ENCODE measurements at places on chromosomes 5 and 9. TPM values are rescaled to one million over a fixed set of nuclear protein-coding genes. Genes with fewer than 3 reads are reported as not detected.

ZFP2 gene
- 0.35 TPM for total RNA-seq

C5orf58 gene
- total RNA-seq, result not detected

SH3TC2 gene
- 1.8 TPM for total RNA-seq

STKLD1 gene
- total RNA-seq, result not detected

SPINK1 gene
- not detected for total RNA-seq

CBY3 gene
- total RNA-seq, result not detected

NIPAL4 gene
- total RNA-seq, result 0.32 TPM

SPATA6L gene
- total RNA-seq, result not detected

HRCT1 gene
- 3.2 TPM for total RNA-seq

ROR2 gene
- 0.10 TPM for total RNA-seq

CYLC2 gene
- not detected for total RNA-seq

PRDM9 gene
- not detected for total RNA-seq

FGD3 gene
- total RNA-seq, result 1.1 TPM

BARHL1 gene
- not detected for total RNA-seq

TAF1L gene
- total RNA-seq, result not detected

DNA sequence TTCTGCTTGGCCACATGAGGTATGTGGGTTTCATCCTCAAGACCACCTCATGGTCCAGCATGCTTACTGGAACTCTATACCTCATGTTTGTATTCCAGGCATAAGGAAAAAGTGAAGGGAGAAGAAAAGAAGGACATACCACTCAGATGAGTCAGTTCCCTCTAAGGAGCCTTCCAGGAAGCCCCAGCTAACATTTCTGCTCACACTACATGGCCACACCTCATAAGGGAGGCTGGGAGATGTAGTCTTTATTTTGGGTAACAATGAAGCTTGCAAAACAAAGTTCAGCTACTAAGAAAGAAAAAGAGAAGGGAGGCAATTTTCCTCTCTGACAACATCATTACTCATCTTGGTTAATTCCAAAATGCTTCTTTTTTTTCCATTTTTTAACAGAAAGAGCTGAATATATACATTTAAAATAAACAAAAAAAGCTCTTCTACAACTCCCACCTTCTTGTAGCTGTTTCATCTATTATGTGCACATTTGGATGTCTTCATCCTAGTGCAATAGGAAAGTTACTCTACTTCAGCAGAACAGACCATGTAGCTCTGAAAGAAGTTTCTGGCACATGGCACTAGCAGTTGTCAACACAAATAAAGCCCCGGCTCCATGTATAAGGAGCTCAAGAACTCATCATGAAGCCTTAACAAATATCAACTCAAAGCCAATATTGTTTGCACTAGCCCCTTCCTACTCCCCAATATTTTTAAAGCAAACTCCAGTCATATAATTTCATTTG is 123.6 kb upstream of the CCDC112 start:
- no peak for DNase-seq

GRCh38 chr5:123476731-123477130 is 35.2 kb upstream of the CSNK1G3 start:
- DNase-seq, result no peak

DNA sequence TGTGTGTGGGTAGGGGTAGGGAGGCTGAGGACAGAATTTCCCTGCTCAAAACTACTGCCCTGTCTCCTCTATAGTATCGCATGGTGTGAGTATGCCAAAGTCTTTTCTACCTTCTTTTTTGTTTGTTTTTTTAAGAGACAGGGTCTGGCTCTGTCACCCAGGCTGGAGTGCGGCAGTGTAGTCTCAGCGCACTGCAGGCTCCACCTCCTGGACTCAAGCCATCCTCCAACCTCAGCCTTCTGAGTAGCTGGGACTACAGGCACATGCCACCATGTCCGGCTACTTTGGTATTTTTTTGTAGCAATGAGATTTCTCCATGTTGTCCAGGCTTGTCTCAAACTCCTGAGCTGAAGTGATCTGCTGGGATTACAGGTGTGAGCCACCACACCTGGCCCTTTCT is 2.5 kb downstream of the SRP19 start:
- DNase-seq, result no peak

DNA sequence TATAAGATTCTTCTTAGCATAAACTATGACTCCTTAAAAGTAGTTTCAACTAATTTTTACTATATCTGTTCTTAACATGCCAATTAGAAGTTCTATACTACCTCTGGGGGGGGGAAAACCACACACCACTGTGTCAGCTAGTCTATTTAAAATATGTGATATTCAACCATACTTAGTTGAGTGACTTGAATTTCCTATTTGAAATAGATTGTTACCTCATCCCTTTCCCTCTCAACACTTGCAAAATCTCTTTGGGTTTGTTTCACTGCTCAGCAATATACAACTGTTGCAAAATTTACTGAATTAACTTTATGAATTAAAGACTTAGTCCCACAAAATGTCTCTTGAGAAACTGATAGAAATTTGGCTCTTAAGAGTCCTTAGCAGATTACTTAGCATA is 151.1 kb upstream of the POU5F2 start:
- no peak for DNase-seq

DNA sequence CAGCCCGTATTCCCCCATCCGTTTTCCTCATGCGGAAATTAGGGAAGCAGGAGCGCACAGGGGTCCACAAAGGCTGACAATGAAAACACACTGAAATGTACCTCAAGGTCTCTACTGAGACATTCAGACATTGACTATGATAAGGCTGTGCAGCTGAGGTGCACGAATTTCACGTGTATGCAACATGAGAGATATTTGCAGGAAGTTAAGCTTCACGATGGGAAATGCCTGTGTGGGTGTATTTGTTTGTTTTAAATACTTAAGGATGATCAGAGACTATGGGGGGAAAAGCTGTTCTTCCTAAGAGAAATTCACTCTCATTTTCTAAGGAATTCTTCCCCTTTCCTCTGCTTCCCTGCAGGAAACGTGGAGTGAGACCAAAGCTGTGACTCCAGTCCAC is 2.6 kb upstream of the SPATA31E1 start:
- no peak for DNase-seq

DNA sequence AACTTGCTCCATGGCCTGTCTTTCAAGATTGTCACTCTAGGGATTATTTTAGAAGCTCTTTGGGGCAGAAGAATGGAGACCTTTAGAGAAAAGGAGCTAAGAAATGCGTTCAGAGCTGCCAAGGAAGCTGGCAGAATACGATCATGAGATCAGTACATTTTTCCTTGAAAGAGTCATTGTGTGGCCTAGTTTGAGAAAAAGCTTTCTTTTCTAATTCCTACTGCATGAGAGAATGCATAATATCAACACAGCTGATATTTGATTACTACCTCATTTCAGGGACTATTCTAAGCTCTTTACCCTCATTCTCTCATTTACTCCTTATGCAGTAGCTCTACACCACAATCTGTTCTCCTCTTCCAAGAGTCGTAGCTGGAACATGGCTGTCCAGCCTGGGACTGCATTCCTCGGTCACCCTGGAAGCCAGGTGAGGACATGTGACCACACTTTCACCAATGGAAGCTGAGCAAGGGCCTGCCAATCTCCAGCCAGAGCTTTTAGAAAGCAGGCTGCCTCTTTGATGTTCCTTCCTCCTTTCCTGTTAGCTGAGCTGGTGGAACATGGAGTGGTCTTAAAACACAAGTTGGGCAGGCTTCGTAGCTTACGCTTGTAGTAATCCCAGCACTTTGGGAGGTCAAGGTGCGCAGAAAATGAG is 99.3 kb upstream of the LHFPL2 start:
- DNase-seq, result no peak

GRCh38 chr5:54704333-54704732 is 186.8 kb downstream of the SNX18 start:
- no peak for DNase-seq

GRCh38 chr9:101706261-101706798 is 32.1 kb downstream of the GRIN3A start:
- no peak for DNase-seq

DNA sequence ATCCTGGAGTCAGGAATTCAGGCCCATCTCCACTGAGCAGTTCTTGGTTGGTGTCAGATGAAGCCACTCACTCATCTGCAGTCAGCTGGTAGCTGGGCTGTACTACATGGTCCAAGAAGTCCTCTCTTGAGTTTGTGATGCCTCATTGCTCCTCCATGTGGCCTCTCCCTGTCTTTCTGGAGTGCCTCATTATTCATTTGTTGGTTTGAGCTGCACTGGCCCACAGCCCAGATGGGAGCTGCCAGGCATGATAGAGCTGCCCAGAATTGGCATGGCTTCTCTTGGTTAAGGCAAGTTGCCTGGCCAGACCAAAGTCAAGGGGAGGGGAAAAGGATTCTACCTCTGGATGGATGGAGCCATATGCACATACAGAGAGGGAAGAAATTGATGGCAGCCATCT is 8.0 kb downstream of the PTCD2 start:
- no peak for DNase-seq

GRCh38 chr9:136784997-136785361 is 6.2 kb upstream of the TMEM141 start:
- no peak for DNase-seq

DNA sequence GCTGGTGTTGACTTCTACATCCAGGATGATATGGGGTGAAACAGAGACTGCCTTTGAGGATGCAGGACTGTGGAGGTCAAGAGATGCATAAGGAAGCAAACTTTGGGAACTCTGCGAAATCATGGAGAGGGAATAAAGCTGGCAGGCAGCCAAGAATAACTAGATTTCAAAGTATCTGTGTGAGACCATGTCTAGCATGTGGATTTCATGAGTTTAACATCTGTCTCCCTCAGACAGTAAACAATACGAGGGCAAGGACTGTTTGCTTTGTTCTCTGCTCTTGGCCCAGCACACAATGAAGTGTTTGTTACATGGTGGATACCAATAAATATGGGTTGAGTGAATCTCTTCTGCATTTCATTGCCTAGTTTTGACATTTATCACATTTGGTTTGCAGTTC is 71.3 kb downstream of the RASEF start:
- no peak for DNase-seq

GRCh38 chr9:128412120-128412790 is 8.4 kb upstream of the CERCAM start:
- peak; percentile 21 for DNase-seq

GRCh38 chr9:31210978-31211570 is 1173.4 kb upstream of the ACO1 start:
- peak; percentile 49 for DNase-seq

GRCh38 chr5:168992687-168993086 is 308.3 kb downstream of the SLIT3 start:
- no peak for DNase-seq

- no peak for DNase-seq
Observed at GRCh38 chr9:115540091-115540490, 422.1 kb upstream of the TNC start.

GRCh38 chr9:136122425-136123383 is 4.0 kb upstream of the TMEM250 start:
- DNase-seq, result peak; percentile 57

GRCh38 chr5:44891116-44891515 is 82.4 kb downstream of the MRPS30 start:
- no peak for DNase-seq

DNA sequence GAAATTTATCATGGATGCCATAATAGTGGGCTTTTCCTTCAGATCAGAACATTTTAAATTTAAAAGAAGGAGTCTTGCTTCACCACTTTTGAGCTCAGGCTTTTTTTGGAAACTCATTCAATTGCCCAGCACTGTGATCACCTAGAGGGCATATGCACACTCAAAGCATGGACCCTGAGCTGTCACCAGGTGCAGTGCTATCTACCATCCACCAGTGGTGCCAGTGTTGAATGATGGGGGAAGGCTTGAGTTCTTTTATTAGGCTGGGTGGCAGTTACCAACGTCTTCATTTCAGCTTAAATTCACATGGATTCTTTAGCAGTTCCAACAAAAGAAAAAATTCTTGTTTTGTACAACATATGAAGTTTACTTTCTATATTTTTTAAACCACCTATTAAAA is 164.1 kb downstream of the CFAP90 start:
- DNase-seq, result no peak

GRCh38 chr5:176466245-176466871 is 18.2 kb downstream of the FAF2 start:
- peak; percentile 44 for DNase-seq

DNA sequence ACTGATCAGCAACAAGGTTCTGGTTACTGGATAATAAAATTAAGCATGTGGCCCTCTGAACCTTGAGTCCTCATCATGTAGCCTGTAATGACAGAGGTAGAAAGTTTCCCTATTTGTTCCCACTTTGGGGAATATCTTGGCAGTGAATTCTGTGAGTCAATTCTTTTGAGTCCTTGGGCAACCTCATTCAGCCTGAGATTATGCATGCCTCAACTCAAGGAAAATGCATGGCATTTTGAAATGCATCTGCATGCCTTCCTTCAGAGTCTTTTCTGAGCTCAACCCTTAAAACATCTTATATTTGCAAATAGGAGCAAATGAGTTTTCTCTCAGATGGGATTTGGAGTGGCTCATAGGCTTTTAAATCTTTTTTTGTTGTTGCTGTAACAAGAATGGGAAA is 218.1 kb upstream of the CD180 start:
- no peak for DNase-seq

GRCh38 chr9:37209431-37210386 is 89.3 kb downstream of the ZCCHC7 start:
- DNase-seq, result no peak

DNA sequence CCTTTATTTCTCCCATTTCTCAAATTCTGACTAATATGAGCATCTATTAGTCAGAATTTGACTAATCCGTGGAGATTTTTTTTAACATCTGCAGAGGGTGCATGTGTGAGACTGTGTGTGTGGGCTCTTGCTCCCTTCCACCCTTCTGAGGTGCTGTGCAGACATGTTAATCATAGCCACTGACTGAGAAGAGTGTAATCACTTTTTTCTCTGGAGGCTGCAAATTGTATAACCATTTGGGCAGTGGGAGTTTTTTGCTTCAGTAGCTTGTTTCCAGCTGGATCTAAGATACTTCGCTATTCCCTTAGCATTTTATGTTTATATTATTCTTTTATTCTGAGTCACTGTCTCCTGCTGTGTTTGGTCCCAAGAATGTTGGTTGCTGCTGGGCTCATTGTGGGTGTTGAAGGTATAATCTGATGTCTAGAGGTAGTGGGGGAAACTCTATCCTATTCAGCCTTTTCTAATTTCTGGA is 66.2 kb downstream of the ARHGEF28 start:
- no peak for DNase-seq

- no peak for DNase-seq
Observed at GRCh38 chr9:116271991-116272390, 118.4 kb downstream of the PAPPA start.

- no peak for DNase-seq
Observed at GRCh38 chr9:20014168-20014567, 225.3 kb upstream of the SLC24A2 start.

GRCh38 chr5:52796516-52797103 is 8.9 kb downstream of the ITGA1 start:
- DNase-seq, result no peak

GRCh38 chr9:129879991-129880653 is 44.9 kb downstream of the USP20 start:
- DNase-seq, result no peak

- DNase-seq, result no peak
Observed at GRCh38 chr5:91906027-91906426, 522.9 kb upstream of the ARRDC3 start.

GRCh38 chr9:17875886-17876285 is 297.0 kb downstream of the SH3GL2 start:
- no peak for DNase-seq
